ENCODE measurements at places on chromosomes 4 and X. TPM values are rescaled to one million over a fixed set of nuclear protein-coding genes. Genes with fewer than 3 reads are reported as not detected.

DNA sequence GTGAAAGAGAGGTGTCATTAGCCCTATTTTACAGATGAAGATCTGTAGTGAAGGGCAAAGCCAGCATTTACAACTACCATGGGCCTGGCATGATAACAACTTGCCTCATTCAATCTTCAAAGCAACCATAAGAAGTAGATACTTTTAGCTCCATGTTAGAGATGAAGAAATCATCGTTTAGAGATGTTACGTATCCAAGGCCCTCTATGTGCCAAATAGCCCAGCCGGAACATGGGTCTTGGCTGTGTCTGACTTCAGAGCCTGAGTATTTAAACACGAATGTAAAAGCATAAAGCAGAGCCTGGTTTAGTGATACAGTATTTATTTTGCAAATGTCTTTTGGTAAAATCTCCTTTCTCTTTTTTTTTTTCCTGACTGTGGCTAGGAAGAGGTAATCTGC is 197.1 kb downstream of the RASL11B start:
- no peak overlapping the region for H3K27ac ChIP-seq
- H3K4me1 ChIP-seq = no peaks in the 10 kb centered on the region
- DNase-seq = no peak
- no peak overlapping the region for H3K4me3 ChIP-seq
- H3K27me3 ChIP-seq = no peaks in the 10 kb centered on the region
- no peaks in the 10 kb centered on the region for H3K36me3 ChIP-seq

- no peaks in the 10 kb centered on the region for H3K36me3 ChIP-seq
- H3K27me3 ChIP-seq = peaks cover 26% of the 10 kb centered on the region
- H3K4me3 ChIP-seq = no peak overlapping the region
- no peak overlapping the region for H3K27ac ChIP-seq
- no peak for DNase-seq
- H3K4me1 ChIP-seq = no peaks in the 10 kb centered on the region
Measured at GRCh38 chrX:74437530-74437929, 16.2 kb downstream of the SLC16A2 start.

GRCh38 chrX:96684339-96685209 is at the start of gene DIAPH2:
TSS of gene DIAPH2 (plus strand) at chrX:96684842.
- H3K36me3 ChIP-seq = no peaks in the 10 kb centered on the region
- H3K27ac ChIP-seq = peak within 1 kb of the TSS; percentile 65
- H3K4me3 ChIP-seq = peak within 1 kb of the TSS; percentile 68
- peak; percentile 53 for DNase-seq

DNA sequence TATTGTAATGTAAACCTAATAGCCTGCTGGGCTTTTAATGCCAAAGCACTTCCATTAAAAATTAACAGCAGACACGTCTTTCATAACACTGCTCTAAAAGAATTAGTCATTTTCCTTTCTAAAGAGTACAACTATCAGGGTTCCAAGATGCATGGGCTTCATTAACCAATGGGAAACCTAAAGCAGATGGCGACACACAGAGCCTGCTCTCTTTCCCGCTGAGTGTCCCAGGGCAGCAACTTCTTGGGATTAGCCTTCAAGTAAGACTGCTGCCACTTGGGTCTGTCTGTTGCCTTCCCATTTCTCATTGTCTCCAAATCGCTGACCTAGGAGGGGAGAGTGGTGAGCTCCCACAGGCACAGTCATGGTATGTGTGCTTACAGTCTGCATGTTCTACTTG is 14.0 kb upstream of the PHKA2 start:
- H3K36me3 ChIP-seq = no peaks in the 10 kb centered on the region
- H3K27ac ChIP-seq = no peak overlapping the region
- no peak overlapping the region for H3K4me3 ChIP-seq
- H3K27me3 ChIP-seq = no peaks in the 10 kb centered on the region
- no peaks in the 10 kb centered on the region for H3K4me1 ChIP-seq

PRPS2 gene
- total RNA-seq = 25.9 TPM

DNA sequence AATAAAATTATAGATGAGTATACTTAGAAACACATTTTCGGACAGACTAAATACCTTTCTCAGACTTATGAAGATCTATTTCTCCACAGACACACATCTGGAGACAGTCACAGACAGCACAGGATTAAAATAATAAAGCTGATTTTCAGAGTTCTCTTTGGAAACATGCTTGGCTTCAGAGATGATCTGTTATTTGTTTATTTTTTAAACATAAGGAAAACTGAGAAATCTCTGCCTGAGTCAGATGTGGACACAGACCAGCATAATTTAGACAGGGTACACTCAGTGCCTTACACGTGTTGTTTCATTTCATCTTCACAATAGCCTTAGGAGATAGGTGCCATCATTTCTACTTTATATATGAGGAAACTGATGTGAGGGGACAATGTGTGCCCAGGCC is 92.1 kb downstream of the SLC9A7 start:
- no peak for DNase-seq
- H3K36me3 ChIP-seq = no peaks in the 10 kb centered on the region
- H3K27ac ChIP-seq = no peak overlapping the region
- no peaks in the 10 kb centered on the region for H3K4me1 ChIP-seq
- no peak overlapping the region for H3K4me3 ChIP-seq
- H3K27me3 ChIP-seq = peaks cover 15% of the 10 kb centered on the region

VCX2 gene
- total RNA-seq = not detected

DKK2 gene
- total RNA-seq = 5.8 TPM

CT55 gene
- not detected for total RNA-seq

F9 gene
- not detected for total RNA-seq

RTL5 gene
- 5.0 TPM for total RNA-seq

- DNase-seq = no peak
- no peaks in the 10 kb centered on the region for H3K4me1 ChIP-seq
- H3K27me3 ChIP-seq = no peaks in the 10 kb centered on the region
- no peaks in the 10 kb centered on the region for H3K36me3 ChIP-seq
Measured at GRCh38 chr4:30939069-30939468, 218.9 kb downstream of the PCDH7 start.

DNA sequence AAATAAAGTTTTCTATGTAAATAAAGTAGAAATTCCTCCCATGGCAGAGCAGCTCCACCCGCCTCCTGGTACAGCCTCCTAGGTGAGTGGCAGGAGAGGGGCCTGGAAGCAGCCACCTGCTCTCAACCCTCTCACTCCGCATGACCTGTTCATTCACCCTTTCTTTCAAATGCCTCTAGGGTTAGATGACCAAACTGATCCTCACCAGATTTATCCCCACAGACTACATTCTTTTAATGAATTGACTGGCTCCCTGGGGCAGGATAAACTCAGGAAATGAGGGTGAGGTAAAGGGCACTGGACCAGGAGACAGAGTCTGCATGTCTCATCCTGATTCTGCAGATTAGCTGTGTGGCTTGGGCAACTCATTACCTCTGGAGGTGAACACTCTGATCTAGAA is 32.6 kb upstream of the NKX6-1 start:
- H3K27me3 ChIP-seq = no peaks in the 10 kb centered on the region
- no peak overlapping the region for H3K4me3 ChIP-seq
- no peaks in the 10 kb centered on the region for H3K4me1 ChIP-seq
- no peak for DNase-seq
- no peaks in the 10 kb centered on the region for H3K36me3 ChIP-seq

ADGRA3 gene
- 34.6 TPM for total RNA-seq

DNA sequence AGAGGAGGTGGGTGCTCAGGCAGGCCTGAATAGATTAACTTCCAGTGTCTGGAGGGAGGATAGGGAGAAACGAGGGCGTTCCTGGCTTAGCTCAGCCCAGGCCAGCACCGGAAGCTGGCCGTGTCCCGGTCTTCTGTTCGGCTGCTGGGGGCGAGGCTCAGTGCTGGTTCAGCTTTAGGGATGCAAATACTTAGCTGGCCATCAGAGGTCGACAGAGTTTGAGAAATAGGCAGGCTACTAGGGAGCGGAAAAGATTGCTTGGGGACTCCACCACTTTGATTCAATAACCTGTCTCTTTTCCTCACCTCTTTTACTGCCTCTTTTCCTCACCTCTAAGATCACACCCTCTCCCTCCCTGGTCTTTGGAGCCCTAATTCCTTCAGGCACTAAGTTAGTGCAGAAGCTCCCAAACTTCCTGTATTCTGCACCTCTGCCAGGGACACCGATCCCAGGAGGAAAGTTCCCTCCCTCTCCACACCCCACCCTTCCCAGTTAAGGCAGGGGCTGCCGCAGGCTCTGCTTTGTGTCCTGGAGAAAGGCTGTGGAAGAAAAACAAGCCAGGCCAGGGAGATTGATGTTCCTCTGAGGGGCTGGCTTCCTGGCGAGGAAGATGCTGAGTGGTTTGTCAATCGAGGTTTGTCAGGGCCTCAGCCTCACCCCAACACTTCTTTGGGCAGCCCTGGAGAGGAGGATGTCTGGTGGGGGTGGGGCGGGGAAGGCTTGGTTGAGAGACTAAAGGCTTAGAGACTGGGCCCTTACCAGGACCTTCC is 6.0 kb upstream of the EFNB1 start:
- no peak overlapping the region for H3K27ac ChIP-seq
- no peaks in the 10 kb centered on the region for H3K36me3 ChIP-seq
- no peak for DNase-seq
- no peaks in the 10 kb centered on the region for H3K4me1 ChIP-seq

LETM1 gene
- total RNA-seq = 31.0 TPM

JAKMIP1 gene
- 0.88 TPM for total RNA-seq

GRCh38 chr4:27046851-27047250 is 186.2 kb downstream of the STIM2 start:
- H3K4me3 ChIP-seq = no peak overlapping the region
- no peak overlapping the region for H3K27ac ChIP-seq
- H3K27me3 ChIP-seq = no peaks in the 10 kb centered on the region
- no peak for DNase-seq

PPAT gene
- 8.9 TPM for total RNA-seq

GRCh38 chr4:4752576-4753401 is 106.7 kb upstream of the MSX1 start:
- no peak overlapping the region for H3K27ac ChIP-seq
- H3K36me3 ChIP-seq = no peaks in the 10 kb centered on the region
- no peaks in the 10 kb centered on the region for H3K27me3 ChIP-seq

- H3K27me3 ChIP-seq = no peaks in the 10 kb centered on the region
- no peak overlapping the region for H3K27ac ChIP-seq
- no peak overlapping the region for H3K4me3 ChIP-seq
- H3K36me3 ChIP-seq = no peaks in the 10 kb centered on the region
- H3K4me1 ChIP-seq = no peaks in the 10 kb centered on the region
- no peak for DNase-seq
Measured at GRCh38 chr4:101871962-101872676, 81.6 kb downstream of the BANK1 start.

DNA sequence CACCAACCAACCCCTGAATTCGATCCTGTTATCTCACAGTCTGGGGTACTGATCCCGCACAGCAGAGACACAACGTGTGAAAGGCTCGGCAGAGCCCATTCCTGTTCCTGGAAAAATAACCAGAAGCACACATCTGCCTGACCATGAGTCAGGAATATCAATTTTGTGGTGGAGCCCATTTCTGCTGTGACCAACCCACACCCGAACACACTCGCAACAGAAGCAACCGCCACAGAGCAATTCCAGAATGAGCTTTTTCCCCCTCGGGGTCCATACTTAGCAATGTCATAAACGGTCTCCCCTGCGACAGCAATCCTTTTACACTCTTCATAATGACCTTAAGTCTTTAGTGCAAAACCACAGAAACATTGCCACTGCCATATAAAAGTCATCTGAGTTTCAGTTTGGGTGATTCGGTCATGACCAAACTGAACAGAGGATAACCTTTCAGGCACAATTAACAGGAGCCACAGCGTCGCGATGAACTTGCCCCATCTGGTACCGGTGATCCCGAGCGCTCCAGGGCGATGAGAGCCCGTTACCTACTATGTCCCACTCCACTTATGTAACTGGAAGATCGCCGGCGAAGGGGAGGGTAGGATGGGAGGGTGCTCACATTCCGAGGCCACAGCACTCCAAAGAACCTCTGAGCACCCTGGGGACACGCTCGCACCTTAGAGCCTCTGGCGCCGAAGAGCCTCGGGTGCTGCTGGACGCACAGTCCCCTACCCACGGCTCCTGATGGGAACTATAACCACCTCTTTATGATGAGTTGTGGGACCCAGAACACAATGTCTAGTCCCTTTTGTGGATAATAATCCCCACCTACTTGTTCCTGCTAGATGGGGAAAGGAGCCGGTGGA is 1.1 kb downstream of the MECP2 start:
- DNase-seq = no peak
- H3K4me1 ChIP-seq = peaks cover 3% of the 10 kb centered on the region
- peaks cover 43% of the 10 kb centered on the region for H3K27me3 ChIP-seq
- no peaks in the 10 kb centered on the region for H3K36me3 ChIP-seq
- peak overlapping the region; percentile 100 for H3K27ac ChIP-seq

USP53 gene
- 123 TPM for total RNA-seq
